ENCODE measurements at places on chromosomes 4 and X.

DNA sequence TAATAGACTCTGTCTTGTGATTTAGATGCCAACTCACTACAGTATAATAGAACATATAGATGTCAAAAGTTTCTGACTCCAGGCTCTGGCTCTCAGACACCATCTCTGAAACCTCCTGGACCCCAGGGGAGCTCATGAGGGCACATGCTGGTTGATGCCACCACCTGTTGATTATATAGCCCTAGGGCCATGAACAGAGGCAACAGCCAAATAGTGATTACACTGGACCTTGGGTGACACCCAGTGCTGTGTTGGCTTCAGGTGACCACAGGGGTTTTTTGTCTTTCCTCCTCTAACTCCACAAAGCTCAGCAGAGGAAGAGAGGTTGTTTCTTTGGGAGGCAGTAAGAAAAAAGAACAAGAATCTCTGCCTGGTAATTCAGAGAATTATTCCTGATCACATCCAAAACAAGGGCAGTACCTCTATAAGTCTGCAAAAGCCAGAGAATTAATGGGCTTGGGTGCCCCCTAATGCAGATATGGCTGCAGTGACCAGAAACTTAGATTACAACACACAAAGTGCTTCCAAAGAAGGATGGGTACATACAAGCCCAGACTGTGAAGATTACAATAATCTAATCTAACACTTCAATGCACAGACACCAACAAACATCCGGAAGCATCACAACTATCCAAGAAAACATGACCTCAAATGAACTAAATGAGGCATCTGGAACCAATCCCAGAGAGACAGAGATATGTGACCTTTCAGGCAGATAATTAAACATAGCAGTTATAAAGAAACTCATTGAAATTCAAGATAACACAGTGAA, 1920.6 kb downstream of the ARAP2 start:
- DNase-seq = no peak

DNA sequence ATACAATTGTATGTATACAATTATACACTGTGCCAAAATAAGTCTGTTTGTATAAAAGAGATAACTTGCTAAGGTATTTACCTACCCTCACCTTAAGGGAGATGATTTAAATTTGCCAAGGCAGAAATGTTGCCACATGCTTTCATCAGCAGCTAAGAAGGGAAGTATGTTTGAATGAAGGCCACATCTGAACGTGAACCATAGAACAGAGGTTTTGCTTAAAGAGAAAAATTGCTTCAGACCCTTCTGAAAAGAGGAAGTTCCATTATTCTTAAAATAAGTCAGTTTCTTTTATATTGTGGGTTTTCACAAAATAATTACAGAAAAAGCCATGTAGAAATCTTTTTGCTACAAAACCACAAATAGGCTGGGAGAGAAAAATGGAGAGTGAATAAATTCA, 621.5 kb upstream of the HTR2C start:
- DNase-seq = no peak

- DNase-seq = no peak
Measured at GRCh38 chr4:15964159-15964558, 1.2 kb upstream of the FGFBP2 start.

- DNase-seq = no peak
Measured at GRCh38 chr4:38002451-38003071, 42.4 kb downstream of the PTTG2 start.

DNA sequence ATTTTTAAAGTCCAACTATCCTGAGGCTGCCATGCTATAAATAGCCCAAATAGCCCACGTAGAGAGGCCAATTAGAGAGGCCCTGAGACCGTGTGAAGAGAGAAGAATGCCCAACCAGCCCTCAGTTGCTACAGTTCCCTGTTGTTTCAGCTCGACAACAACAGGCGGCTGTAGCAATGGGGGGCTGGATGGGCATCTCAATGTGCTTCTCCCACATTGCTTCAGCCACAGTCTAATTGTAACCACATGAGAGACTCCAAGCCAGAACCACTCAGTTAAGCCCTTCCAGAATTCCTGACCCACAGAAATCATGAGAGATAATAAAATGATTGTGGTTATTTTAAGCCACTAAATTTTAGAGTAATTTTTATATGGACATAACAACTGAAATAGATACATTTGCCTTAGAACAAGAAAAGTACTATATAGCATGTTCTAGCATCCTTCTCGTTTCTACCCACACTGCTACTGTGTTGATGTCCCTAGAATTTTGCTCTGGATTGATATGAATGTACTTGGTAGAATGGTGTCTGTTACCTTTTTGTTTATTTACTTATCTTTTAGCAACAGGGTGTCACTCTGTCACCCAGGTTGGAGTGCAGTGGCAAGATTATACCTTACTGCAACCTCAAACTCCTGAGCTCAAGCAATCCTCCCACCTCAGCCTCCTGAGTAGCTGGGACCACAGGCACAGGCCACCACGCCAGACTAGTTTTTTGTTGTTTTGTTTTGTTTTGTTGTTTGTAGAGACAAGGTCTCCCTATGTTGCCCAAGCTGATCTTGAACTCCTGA, 436.4 kb downstream of the BCOR start:
- DNase-seq = no peak

GRCh38 chr4:142844782-142845181, 1.3 kb downstream of the INPP4B start:
- DNase-seq = no peak

DNA sequence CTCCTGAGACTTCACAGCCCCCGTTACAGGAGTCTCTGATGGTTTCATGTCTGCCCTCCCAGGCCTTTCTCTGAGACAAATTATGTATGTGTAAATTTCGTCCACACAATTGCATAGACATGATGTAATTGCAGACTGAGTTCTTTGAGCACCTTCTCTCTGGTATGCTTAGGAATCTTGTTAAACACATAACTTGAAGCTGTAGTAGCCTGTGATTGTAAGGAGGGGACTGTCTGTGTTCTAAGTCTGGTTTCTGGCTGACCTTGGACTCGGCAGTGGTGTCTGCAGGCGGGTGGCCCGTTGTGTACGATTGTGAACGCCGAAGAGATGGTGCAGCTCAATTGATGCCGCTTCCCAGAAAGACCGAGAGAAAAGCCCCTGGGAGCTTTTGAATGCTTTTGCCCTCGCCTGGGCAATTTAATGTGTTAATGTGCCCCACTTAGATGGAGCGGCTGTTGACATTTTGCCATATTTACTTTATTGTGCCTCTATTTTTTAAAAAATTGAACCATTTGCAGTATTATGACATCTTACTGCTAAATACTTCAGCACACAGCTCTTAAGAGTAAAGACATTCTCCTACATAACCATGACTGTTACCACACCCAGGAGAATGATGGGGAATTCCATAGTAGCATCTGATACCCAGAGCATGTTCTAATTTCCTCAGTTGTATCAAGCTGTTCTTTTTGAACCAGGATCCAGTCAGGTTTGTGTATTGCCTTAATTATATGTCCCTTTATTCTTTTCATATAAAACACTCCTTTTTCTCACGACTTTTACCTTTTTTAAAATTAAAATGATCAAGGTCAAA, 58.4 kb upstream of the TADA2B start:
- DNase-seq = no peak

GRCh38 chr4:138828926-138829325, 186.7 kb upstream of the NOCT start:
- no peak for DNase-seq

- no peak for DNase-seq
Measured at GRCh38 chr4:129167640-129168260, 71.8 kb downstream of the C4orf33 start.

GRCh38 chrX:150197388-150197787, 165.7 kb upstream of the MAMLD1 start:
- DNase-seq = no peak

DNA sequence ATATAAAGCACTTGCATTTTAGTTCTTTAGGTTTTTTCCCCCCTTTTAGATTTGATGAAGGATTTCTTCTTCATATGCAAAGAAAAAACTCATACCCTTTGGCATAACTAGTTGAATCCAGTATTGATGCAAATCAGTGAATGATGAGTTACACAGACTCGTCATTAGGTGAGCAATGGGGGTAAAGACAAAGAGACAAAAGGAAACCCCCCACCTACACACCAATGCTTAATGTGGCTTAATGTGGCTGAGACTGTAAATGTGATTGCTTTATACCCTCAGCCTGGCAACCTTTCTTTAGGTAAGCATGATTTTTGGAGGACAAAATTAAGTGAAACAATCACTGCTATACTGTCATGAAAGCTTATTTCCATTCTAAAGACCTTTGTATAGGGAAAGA, 39.5 kb downstream of the CD40LG start:
- DNase-seq = no peak

DNA sequence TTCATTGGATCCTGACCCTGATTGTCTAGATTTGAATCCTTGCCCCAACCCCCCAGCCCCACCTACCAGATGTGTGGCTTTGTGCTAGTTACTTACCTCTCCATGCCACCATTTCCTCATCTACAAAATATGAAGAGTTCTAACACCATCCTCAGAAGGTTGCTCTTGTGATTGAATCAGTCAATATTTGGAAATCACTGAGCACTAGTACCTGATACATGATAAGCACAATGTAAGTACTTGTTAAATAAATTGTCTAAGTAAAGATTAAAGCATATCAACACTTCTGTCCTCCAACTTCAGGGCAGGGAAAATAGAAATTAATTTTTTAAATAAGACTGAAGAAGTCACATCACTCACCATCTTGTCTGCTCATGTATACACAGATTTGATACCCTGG, 249.6 kb upstream of the KLF3 start:
- DNase-seq = no peak

- DNase-seq = no peak
Measured at GRCh38 chr4:114487101-114487500, 111.5 kb upstream of the UGT8 start.

DNA sequence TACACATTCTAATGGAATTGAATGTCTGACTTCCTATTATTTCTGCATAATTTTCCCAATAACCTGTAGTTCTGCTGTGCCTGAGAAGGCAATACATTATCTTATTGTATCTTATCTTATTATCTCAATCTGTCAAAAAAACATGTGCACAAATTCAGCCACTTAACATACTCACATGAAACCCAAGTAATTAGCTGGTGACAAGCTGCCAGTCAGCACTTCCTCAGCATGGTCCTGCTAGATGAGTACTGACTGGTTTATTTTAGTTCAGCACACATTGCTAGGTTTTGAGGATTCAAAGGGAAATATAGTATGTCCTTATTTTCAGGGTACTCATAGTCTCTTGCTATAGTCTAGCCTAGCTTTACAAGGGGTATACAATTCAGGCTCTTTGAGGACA, 17.9 kb upstream of the FGG start:
- DNase-seq = no peak

DNA sequence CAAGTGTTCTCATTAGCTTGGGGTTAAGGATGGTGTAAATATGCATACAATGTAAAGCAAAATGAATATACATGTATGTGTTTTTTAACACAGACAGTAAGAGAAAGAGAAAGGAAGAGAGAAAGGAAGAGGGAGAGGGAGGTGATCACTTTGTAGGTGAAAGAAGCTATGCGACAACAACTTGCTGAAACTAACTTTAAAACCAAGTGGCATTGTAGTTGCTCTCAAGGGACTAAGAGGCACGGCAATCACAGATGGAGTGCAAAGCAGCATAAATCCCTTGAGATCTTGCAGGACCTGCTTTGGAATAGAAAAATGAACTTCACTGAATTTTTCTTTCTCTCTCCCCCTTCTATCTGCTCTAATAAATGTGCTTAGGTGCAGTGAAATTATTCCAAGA, 1665.0 kb upstream of the TENM3 start:
- DNase-seq = no peak

- no peak for DNase-seq
Measured at GRCh38 chr4:53576676-53577372, 14.5 kb downstream of the LNX1 start.

GRCh38 chr4:1367936-1368289, 20.9 kb downstream of the UVSSA start:
- no peak for DNase-seq

DNA sequence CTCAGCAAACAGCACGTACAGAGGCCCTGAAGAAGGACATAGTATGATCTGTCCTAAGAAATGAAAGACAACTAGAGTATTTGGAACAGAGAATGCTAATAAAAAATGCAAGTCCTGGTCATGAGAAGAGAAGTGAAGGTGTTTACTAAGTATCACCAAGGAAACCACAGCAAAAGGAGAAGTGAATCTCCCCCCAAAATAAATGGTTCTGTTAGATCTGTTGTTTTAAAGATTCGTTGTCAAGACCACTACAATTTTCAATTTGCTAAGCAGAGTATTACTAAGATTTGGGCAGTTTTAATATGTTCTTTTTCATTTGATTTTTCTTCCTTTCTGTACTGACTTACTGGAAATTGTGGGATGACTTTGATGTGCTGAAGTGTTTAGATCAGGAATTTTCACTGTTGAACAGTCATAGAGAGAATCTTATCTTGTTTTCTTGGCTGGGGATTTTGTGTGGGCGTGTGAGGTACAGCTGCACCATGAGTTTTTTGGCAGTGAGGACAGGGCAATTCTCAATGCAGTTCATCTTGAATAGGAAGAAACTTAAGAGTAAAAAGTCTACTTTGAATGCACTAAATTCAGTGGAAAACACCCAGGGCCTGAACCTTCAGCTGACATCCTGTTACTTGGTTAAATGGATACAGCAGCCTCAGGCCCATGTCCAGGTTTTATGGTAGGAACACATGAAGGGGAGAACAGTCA, 132.2 kb downstream of the STIM2 start:
- DNase-seq = no peak

GRCh38 chrX:104707572-104707971, 141.6 kb downstream of the IL1RAPL2 start:
- no peak for DNase-seq

DNA sequence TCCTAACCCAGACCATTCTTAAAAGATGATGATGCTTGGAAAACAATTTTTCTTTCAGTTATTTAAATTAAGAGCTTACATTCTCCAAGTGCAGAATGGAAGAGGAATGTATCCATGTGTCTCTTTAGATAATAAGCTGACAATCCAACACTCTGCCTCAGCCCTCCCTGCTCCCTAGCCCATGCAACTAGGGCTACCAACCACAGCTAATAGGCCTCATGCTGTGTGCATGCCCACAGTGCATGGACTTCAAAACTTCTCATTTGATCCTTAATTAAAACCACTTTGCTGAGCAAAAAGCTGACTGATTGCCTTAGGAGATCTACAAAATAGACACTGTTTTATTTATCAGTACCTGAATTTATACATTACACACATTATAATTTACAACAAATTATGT, 473.9 kb downstream of the GALNTL6 start:
- no peak for DNase-seq

GRCh38 chr4:126604268-126604867, 1028.4 kb upstream of the INTU start:
- DNase-seq = no peak

- DNase-seq = no peak
Measured at GRCh38 chr4:22019676-22020075, 71.1 kb upstream of the KCNIP4 start.

- no peak for DNase-seq
Measured at GRCh38 chr4:121978172-121978516, 26.3 kb upstream of the TRPC3 start.

DNA sequence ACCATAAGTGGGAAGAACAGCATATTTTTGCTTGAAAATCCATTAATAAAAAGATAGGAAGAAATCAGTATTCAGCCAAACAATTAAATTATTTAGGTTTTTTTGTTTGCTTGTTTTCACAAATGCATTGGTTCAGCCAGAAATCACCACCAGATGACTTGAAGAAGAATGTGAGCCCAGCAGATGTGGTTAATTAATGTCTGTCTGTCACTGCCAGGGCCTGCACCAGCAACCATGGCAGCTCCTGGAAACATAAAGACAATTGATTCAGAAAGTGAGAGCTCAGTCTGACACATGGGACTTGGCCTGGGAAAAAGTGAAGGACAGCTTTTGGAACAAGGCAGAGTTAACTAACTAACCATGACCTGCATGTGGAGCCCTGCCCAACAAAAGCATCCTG, 74.0 kb downstream of the MAOB start:
- DNase-seq = no peak

Data from keratinocyte (primary cell).